ENCODE measurements at places on chromosomes 5 and 9. TPM values are rescaled to one million over a fixed set of nuclear protein-coding genes. Genes with fewer than 3 reads are reported as not detected.
A peak's percentile ranks its signal among the peaks of the same experiment; 100 is the strongest.

ANXA2R gene
- 1.9 TPM for total RNA-seq

DNA sequence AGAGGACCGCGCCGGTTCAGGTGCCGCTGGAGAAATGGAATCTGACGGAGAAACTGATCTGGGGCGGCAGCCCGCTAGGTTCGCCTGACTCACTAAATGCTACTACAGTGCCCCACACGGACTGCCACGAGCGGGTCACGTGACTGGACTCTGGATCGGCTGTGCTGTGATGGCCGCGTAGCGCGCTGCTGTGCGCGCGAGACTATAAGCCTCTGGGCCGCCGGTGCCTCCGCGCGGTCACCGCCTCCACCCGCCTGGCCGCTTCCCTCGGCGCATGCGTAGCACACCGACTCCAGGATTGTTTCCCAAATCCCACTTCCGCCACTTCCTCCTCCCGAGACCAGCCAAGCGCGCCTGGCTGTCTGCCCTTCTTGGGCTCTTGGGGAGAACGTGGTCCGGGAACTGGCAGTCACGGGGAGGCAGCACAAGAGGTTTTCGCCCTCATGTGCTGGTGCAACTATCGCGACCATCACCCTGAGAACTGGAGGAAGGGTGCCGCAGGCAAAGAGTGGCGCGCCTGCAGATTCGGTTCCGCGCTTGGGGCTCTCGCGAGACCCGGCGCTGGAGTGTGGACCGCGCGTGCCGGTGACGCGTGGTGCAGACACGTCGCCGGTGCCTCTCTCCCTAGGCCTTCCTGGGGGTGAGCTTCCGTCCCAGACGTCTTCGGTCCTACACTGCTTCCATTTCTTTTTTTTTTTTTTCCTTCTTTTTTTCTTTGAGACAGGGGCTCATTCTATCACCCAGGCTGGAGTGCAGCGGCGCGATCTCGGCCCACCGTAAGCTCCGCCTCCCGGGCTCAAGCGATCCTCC, 35.8 kb upstream of the GLDC start:
- DNase-seq: peak; percentile 93

ST8SIA4 gene
- 9.6 TPM for total RNA-seq

SLC45A2 gene
- total RNA-seq: 0.45 TPM

HBEGF gene
- total RNA-seq: 8.0 TPM

BAAT gene
- 0.07 TPM for total RNA-seq

CYLC2 gene
- total RNA-seq: not detected

GRCh38 chr5:154157483-154158378, 32.8 kb upstream of the GALNT10 start:
- DNase-seq: no peak

DNA sequence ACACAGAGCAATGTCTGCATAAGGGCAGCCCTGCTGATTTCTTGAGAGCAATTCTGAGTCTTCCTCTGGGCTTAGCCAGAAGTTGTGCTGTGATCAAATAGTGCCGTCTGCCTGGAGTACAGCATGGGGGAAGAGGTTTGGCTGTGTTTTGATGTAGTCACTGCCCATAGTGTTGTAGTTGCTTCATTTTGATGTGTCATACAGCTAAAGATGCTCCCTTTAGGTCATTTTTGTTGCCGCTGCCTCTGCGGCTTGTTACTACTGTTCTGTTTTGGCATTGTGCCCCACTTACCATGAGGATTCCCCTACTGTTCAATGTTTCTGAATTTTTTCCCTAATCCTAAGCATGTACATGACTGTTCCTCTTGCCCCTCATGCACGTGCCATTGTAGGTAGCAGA, 23.0 kb downstream of the SLC36A1 start:
- DNase-seq: no peak

GRCh38 chr9:97944612-97945011, 6.6 kb upstream of the HEMGN start:
- DNase-seq: no peak

DNA sequence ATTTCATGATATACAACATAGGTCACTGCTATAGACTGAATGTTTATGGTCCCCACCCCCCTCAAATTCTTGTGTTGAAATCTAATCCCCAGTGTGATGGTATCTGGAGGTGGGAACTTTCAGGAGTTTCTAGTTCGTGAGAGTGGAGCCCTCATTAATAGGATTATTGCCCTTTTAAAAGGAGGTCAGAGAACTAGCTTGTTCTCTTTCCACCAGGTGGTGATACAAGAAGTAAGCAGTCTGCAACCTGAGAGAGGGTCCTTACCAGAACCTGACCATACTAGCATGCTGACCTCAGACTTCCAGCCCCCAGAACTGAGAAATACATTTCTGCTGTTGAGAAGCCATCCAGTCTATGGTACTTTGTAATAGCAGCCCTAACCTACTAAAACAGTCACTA, 33.3 kb downstream of the TMEM161B start:
- DNase-seq: no peak

DNA sequence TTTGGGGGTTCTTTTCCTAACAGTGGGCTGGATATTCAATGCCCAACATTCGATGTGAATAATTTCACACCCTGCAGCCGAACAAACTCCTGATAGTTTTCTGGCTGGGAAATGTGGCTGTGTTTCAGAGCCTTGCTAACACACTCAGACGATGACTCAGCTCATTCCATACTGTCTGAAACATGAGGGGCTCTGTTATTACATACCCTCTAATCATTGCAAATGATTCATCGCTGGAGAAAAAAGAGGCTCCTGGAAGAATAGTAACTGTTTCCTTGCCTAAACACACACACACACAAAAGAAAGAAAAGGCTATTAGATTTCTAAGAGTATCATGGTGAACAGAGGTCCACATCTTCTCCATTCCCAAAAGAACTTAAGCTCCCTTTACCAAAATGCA, 75.8 kb downstream of the OXCT1 start:
- no peak for DNase-seq

DNA sequence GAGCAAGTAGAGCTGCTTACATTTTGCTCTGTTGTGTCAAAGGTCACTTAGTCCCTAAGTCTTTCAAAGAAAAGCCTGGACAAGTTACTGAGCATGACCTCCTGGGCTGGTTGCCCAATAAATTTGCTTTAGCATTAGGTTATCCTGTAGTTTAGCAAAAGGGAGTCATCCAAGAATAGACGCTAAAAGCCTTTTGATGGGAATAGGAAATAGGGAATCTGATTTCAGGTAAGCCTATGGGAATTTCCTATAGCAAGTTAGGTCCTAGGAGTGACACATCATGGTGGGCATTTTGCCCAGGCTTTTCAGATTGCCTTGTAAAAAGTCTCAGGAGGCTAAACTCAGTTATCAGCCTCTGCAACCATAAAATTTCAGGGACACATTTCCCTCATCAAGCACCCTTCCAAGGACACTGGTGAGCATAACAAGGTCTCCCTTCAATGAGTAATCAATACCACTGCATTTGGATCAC, 67.6 kb upstream of the RANBP3L start:
- DNase-seq: no peak

DNA sequence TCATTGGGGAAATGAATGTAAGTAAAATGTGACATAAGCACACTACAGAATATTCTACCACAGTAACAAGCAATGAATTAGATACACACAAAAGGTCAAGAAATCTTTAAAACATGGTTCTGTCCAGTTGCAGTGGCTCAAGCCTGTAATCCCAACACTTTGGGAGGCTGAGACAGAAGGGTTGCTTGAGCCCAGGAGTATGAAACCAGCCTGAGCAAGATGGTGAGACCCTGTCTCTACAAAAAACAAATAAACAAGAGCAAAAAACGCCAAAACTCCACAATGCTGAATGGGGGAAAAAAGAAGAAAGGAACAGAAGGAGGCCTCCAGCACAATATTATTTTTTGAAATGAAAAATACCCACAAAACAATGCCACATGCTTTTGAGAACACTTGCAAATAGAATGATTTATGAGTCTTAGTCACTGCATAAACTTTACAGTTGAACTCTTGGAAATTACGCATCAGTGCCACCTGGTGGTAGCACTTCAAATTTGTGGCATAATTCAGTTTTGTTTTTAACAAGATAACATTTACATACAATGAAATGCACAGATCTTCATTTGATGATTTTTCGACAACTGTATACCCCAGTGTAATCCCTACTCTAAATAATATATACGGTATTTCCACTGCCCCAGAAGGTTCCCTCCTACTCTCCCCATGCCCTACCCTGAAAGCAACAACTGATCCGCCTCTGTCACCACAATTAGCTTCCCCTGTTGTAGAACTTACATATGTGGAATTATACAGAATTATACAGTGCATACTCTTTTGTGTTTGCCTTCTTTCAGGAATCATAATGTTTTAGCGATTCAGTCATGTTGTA, 14.4 kb upstream of the SPINK4 start:
- peak; percentile 67 for DNase-seq

DNA sequence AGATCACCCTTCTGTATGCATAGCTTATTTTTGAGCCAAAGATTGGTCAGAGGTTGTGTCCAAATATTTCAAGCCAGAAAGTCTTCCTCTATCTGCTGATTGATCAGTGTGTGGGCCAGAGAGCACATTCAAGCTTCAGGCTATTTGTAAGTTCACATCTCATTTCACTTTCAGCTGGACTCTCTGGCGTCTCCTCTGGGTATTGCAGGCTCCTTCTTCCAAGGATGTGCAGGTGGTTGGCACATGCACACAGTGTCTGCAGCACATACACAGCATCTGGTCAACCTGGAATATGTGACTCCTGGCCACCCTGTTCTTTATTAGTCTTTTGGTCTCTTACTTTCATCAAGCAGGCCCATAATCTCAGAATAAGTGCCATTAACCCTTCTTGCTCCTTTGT, 516.1 kb downstream of the ANXA1 start:
- DNase-seq: no peak

GRCh38 chr5:101024299-101024698, 121.2 kb upstream of the ST8SIA4 start:
- DNase-seq: no peak

ANKRD33B gene
- total RNA-seq: 3.8 TPM

SLC6A19 gene
- not detected for total RNA-seq

FNIP1 gene
- total RNA-seq: 36.9 TPM

CCDC192 gene
- total RNA-seq: 2.1 TPM
